ENCODE measurements at places on chromosomes 6 and 20.
A peak's percentile ranks its signal among the peaks of the same experiment; 100 is the strongest.

DNA sequence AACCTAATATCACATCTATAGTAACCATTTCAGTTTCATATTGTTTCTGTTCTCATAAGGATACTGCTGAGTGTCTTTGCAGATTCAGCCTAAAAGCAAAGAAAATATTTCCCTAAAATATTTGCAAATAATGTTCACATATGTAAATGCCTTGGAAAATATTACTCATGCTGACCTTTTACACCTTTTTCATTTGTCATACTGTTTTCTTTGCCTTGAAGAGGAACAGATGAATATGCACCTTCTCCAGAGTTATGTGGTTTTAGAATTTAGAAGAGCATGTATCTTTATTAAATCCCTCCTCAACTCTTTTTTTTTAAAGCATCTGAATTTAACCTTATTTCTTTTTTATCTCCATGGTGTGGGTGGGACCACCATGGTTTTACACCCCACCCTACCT lies 32.5 kb downstream of the NDUFAF5 start:
- DNase-seq: no peak

DNA sequence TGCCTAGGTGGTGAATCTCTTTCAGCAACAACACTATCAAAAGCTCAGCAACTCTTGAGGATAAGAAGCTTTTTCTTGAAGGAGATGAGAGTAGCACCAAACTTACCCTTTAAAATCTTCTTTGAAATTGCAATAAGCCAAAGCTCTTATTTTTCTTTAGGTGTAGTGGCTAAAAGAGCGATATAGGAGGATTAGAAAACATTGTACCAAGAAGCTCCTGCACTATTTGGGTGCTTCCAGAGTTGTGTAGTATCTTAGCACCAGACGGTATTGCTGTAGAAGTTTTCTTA lies 1.2 kb downstream of the FUT9 start:
- no peak for DNase-seq

GRCh38 chr6:75275067-75275466 lies 9.5 kb downstream of the TMEM30A start:
- DNase-seq: no peak

DNA sequence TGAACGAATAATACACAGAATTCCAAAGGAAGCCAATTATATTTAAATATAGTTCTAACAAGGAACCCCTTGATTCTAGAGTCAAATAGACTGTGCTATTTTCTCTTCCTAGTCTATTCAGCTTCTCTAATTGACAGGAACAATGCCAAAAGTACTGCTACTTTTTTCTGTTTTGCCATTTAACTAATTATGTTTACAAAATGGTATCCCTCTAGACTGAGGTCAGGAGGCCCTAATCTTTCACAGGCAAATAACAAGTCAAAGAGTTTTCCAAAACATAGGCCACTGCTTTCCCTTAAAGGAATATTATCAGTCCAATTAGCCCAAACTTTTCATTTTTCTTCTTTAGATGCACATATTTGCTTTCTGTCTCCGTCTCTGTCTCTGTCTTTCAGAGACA lies 539.3 kb downstream of the RFPL4B start:
- DNase-seq: no peak

DNA sequence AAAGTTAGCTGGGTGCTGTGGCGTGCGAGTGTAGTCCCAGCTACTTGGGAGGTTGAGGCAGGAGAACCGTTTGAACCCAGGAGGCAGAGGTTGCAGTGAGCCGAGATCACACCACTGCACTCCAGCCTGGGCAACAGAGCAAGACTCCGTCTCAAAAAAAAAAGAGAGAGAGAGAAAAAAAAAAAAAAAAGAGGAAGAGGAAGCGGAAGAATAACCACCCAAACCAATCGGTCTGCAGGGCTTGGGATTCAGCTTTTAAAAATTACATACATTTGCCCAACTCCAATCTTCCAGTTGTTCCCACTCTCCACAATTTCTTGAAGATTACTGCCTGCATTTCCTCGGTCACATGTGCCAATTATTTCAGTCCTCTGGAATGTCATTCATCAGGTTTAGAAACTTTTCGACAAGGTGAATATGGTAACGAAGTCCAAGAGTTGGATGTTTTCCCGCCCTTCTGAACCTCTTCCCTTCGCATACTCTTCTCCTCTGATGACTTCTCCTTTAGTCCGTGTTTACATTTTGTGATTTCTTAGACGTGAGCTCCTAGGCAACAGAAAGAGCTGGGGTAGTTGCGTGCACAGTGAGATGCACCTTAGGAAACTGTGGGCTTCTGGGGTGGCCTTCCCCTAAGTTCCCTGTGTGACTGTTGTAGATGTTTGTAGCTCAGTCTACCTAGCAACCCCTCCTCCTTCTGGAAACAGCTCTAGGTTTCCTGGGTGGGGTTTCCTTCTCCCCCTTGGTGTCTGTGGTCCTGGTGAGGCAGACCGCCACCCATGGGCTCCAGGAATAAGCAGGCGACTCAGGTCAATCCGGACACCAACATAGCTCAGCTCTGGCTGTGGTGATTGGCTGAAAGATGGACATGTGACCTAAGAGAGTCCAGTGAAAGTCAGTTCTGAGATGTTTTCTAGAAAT lies 63.0 kb upstream of the NCOA3 start:
- DNase-seq: peak; percentile 64

DNA sequence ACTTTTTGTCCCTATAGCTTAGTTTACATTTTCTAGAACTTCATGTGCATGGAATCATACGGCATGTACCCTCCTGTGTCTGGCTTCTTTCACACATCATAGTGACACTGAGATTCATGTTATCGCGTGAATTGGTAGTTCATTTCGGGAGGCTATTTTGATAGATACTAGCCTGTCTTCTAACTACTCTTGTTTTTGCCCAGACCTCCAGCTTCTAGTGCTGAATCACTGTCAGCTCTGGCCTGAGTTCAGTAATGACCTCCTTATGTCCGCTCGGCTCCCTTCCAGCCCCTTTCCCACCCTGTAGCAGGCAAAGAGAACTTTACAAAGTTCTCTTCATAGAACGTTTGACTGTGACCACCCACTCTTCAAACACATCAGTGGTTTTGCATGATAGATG lies 14.1 kb downstream of the MYBL2 start:
- no peak for DNase-seq

DNA sequence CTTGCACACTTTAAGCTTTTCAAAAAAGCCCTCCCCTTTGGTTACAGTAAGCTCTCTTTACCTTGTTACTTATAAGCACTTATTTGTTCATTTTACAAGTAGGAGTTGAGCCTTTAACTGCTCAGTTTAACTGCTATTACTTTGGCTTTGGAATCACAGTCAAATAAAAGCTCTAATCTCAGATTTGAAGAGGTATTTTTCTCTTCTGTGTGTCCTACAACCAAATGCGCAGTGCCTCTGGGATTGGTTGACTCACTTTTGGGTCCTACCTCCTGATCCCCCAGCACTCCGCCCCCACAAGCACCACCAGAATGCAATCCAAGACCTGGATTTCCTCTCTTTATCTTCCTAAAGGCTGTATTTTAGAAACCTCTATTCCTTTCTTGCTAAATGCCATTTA lies 2.5 kb downstream of the NCOA7 start:
- no peak for DNase-seq

GRCh38 chr20:3935956-3936340 lies 46.8 kb downstream of the PANK2 start:
- DNase-seq: no peak

GRCh38 chr20:8858181-8858787 lies 210.6 kb upstream of the PLCB4 start:
- DNase-seq: no peak

GRCh38 chr6:166105341-166106075 lies 62.1 kb downstream of the TBXT start:
- DNase-seq: no peak

DNA sequence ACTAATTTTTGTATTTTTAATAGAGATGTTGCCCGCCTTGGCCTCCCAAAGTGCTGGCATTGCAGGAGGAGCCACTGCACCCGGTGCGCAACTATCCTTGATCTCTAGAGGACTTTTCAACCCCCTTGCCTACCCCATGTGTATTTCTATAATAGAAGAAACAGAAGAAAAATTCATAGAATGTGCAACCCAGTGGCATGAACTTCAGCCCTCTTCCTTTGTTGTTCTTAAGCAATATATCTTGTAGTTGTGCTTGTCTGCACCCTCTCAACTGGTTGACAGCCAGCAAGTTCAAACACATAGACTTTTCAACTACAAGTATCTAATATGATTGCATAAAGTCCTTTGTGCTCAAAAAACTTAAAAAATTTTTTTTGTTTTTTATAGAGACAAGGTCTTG lies 72.3 kb upstream of the NCOA3 start:
- no peak for DNase-seq

GRCh38 chr6:27679964-27680694 lies 207.2 kb upstream of the ZNF184 start:
- DNase-seq: no peak

DNA sequence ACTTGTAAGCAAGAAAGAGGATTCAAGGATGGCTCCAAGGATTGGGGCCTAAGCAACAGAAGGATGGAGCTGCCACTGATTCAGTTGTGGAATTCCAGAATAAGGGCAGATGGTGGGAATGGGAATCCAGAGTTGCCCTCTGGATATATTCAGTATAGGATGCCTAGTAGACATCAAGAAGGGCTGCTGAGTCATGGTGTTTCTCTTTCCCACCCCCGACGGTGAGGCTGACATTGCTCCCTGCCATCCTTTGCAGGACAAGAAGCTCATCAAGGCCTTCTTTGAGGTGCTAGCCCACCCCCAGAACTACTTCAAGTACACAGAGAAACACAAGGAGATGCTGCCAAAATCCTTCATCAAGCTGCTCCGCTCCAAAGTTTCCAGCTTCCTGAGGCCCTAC lies 11.2 kb upstream of the ZNF76 start:
- no peak for DNase-seq

GRCh38 chr6:169008641-169009257 lies 244.9 kb downstream of the THBS2 start:
- no peak for DNase-seq

DNA sequence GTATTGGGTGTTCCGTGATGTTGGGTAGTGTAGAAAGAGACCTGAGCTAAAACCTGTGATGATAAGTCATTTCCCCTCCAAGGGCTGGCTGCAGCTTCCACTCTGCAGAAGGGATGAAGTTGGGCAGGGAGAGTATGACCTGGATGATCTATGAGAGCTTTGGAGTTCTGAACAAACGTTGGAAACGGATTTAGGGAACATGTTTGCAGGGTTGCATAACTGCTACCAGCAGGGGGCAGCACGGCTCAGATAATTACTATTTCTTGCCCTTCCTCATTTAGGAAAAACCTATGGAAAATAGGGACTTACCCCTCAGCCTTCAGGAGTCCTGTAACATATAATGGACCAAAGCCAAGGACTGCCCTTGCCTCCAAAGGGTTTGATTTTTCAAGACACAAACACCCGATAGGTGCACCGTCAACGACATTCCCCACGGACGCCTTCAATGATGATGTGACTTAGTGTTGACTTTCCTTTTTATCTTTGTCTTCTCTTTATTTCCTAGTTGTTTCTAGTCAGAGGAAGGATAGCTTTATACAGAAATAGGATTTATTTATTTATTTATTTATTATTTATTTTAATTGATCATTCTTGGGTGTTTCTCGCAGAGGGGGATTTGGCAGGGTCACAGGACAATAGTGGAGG lies 164.9 kb upstream of the SASH1 start:
- no peak for DNase-seq

GRCh38 chr6:14841901-14842421 lies 403.9 kb upstream of the JARID2 start:
- DNase-seq: no peak

DNA sequence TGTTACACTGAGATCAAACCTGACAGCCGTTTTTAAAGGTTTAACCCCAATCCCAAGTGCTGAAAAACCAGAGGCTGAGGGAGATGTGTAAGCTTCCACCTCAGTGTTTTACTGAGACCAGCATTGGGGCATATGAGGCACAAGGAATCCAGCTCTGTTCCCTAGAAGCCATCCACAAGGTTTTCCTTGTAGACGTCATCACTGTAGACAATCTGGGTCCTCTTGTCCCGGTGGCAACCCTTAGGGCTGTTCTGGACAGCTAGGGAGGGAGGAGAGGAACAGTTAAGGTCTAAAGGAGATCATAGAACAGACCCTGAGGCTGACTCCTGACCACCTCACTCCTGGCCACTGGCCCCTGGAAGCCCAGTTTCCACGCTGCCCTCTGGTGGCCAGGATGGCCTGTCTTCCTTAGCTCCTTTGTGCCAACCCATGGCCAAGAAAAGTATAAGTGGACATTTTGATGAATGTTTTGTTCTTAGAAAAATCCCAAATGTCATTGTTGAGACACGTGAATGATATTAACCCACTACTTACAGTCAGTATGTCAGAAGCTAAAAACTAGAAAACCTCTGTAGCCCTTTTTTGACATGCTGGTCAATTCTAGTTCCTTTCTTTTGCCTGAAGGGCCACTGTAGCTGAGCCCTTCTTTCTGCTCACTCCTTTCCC lies 6.4 kb downstream of the CFB start:
- no peak for DNase-seq

- no peak for DNase-seq
These were observed 6.2 kb downstream of the SEL1L2 start for GRCh38 chr20:13984211-13984610.

DNA sequence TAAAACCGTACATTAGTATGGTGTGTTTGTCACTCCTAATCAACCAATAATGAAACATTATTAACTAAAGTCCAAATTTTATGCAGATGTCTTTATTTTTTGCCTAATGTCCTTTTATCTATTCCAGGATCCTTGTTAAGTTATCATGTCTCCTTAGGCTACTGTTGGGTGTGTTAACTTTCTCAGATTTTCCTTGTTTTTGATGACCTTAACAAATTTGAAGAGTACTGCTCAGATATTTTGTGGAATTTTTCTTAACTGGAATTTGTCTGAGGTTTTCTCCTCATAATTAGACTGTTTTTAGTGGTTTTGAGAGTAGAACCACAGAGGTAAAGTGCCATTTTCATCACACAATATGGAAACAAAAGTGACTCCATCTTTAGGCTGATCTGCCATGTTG lies 406.3 kb downstream of the MEI4 start:
- no peak for DNase-seq

DNA sequence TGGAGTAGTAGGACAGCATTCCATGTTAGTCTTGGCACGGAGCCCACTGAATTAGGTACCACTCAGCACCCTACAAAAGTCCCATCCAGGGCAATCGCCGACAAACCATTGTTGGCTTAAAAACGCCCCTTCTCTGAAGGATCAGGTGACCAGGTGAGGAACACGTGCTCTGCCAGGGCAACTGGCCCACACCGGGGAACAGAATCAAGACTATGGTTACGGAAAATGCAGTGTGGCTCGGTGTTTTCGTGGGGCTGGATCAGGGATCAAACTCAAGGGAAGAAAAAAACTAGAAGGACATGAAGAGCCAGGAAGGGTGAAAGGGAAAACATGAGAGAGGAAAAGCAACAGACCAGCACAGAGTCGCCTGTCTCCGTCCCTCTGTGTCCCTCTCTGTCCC lies 177.8 kb upstream of the ARID1B start:
- DNase-seq: no peak

GRCh38 chr20:50245498-50246366 lies 55.1 kb downstream of the CEBPB start:
- no peak for DNase-seq

Measured in stimulated activated naive B cell treated with anti-CD40 and anti-IgM and Interleukin-4, amounts not matched to agents 10 μg/mL and 1 μg/mL and 100 μg/mL, for 72 hours (primary cell).